ENCODE measurements at places on chromosomes 3 and 15. TPM values are rescaled to one million over a fixed set of nuclear protein-coding genes. Genes with fewer than 3 reads are reported as not detected.

- no peak for DNase-seq
Observed at GRCh38 chr15:100777821-100778220, 101.8 kb upstream of the ALDH1A3 start.

- no peak for DNase-seq
Observed at GRCh38 chr3:109224333-109224732, 87.8 kb downstream of the C3orf85 start.

DNA sequence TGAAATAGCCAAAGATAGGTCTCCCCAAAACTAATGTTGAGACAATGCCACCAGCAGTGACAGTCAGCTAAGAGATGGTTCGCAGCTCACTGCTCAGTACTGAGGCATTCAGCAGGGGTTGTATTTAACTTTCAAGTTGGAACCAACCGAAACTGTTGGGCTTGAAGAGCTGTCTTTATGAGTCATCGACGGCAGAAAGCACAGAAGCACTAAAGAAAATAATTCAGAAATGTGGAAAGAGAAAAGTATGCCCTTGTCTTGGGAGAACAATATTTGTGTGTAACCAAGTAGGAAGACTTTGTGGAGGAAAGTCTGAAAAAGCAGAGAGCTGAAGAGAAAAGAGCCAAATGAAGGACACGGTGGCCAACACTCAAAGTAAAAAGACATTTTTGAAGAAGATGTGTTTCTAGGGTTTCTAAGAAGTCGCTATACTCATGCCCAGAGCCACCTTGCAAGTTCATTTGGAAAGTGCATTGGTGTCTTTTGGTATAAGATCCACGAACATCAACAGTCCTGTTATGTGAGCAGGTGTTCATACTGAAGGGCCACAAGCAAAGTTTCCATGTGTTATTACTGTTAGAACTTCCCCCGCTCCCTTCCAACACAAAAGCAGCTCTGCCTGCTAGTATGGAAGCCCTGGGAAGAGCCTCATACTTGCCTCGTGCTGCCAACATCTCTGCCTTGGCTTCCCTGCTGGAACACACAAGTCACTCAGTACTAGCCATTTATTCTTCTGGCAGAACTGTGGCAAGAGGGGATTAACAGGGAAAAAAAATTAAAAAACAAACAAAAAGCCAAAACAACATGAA lies 4.1 kb upstream of the RARB start:
- no peak for DNase-seq

DNA sequence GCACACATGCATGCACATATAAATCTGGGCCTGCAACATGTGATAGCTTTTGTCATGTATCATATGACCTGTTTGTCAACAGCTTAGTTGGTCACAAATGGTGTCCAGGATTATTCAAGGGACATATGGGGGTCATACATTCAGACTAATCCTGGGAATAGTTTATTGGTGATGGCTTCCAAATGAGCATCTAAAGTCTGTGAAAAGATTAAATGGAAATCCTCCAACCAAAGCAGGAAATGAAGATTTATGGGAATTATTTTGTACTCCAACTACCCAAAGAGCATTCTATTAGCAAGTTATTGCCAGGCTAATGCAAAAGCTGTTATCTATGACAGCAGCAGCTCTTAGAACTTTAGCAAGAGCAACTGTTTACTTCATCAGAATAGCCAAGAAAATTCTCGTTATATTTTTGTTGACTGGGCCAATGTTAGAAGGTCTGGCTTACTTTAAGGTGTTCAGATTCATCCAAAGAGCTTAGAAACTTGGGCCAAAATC lies 7.1 kb downstream of the FSTL1 start:
- no peak for DNase-seq

DNA sequence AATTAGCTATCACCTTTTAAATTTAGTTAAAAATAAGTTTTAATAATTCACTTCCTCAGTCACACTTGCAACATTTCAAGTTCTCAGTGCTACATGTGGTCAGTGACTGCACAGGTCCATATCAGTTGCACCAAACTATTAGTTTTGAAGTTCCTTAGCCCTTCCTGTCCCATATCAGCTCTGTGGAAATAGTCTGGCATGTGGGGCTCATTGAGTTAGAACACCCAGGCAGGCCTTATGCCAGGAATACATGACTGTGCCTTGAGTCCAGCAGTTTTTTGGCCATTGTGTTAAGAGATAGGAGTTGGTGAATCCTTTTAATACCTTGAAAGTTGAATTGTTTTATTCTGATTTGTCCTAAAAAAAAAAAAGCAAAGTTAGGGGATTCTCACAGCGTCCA lies 153.7 kb upstream of the BFSP2 start:
- DNase-seq: no peak

DNA sequence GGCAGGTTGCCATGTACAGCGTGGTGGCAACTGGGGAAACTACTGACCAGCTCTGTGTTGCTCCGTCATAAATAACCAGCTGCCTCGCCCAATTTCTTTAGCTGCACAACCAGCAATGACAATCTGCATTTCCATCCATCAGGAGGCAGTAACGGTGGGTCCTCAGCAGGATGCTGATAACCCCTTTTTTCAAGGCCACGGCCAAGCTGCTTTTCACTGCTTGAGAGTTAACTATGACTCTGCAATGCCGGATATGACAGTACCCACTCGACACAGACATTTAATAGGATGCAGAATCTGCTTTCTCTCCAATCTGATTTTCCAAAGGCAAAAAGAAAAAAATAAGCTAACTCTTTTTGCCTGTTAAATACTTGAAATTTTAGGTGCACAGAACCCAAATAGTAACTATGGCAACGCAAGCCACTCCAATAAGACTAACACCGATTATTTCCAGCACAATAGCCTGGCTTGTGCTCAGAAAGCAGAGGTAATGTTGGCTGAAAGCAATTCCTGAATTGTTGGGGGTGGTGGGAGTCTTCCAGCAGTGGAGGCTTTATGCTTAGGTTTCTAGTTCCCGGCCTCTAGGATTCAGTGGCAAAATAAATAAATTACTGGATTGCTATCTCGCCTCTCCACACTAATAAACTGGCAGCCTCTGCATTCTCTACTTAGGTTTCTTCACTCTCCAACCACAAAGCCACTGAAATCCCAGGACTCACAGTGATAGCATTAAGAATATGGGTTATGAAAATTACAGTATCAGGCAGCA lies 31.2 kb upstream of the SRGAP3 start:
- no peak for DNase-seq

DNA sequence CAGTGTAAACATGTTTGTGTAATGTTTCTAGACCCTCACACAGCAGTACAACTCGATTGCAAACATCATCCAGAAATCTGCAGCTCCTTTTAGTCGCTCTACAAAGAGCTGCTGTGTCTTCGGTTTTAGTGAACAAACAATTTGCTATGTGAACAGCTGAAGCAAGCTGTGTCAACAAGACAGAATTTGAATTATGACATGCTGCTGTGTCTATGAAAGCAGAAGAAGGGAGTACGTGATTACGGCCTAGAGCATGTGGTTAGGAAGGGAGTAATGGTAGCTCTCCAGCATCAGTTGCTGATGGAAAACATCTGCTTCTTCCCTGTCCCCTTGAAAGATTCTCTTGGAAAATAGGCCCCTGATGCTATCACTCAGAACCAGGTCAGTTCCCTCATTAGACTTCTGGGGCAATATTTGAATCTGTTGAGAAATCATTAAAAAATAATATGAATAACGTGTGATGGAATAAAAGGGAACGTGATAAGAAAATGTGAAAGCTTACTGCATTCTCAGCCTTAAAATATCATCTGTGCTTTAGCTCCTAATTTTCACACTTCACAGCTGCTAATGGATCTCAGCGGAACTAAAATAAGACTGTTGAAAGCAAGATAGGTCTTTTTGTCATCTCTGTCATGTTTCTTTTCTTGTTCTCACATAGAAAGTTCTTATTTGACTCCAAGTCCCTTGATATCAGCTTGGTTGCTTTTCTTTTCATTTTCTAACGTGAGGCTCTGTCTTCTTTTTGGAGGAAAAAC lies 891.5 kb downstream of the ROBO2 start:
- no peak for DNase-seq

DNA sequence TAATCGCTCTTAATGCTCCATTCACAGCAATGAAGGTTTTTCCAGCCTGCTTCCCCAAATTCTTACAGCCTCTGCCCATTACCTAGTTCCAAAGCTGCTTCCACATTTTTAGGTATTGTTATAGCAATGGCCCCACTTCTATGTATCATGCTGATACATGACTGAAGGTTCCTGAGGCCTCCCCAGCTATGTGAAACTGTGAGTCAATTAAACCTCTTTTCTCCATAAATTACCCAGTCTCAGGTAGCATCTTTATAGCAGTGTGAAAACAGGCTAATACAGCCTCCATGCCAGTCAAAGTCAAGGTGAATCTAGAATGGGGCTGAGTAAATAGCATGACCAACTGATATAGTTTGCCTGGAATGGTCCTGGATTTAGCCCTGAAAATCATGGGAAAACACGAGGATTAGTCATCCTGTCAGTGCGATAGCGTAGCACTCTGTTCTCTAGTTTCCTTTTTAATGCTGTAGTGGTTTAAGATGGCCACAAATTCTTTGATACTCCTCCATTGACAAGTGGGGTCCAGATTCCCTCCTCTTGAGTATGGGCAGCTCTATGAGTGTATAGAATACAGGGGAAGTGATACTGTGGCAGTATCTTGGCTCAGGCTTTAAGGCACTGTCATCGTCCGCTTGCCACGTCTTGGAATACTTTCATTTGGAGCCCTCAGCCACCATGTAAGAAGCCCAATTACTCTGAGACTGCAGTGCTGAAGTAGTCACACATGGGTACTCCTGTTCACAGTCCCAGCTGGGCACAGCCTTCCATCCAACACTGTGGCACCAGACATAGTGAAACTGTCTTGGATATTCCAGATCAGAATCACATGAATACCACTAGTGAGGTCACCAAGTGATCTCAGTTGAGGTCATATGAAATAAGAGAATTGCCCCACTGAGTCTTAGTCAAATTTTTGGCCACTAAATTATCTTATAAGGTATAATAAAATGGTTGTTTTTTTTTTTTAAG lies 94.0 kb upstream of the PLCL2 start:
- no peak for DNase-seq

- DNase-seq: no peak
Observed at GRCh38 chr3:167375478-167375877, 4.6 kb downstream of the ZBBX start.

DNA sequence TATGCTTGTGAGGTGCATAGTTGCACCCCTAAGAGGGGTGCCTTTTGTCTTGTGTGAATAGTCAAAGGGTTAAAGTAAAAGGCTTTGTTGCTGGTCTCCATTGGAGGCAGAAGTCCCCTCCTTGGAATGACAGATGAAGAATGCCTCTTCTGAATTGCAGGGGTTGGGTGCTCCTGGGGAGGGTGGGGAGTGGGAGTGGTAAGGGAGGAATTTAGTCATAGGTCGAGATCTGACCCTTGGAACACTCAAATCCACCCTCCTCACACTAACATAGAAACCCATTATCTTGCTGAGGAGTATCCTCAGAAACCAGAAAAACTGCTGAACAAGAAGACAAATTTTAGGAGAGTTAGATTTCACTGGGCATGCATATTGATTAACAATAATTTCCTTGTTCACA lies 4.7 kb downstream of the CTXND1 start:
- no peak for DNase-seq

- no peak for DNase-seq
Observed at GRCh38 chr3:9111417-9111816, 138.0 kb downstream of the SRGAP3 start.

DNA sequence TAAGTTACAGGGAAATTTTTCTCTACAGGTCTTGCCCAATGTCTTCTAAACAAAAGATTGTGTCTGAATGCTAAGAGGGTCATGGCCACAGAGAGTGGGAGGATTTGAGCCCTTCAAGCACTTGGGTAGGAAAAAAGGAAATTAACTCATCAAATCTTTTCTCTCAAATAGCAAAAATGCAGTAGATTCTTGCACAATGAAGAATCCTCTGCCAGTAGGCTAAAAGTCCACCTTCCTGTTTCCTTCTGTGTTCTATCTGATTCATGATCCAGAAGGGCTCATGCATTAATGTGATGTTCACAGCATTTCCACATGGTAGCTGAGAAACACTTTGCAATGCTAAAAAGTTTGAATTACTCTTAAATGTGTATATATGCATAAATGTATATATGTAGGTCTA lies 177.1 kb downstream of the CD47 start:
- no peak for DNase-seq

DNA sequence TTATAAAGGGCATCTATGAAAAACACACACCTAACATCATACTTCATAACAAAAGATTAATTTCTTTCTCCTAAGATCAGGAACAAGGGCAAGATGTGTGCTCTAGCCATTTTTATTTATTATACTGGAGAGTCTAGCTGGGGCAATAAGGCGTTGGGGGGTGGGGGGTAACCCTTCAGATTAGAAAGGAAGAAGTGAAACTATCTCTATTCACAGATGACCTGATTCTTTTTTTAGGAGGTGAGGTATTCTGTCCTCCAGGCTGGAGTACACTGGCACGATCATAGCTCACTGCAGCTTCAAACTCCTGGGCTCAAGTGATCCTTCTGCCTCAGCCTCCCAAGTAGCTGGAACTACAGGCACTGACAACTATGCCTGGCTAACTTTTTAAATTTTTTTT lies 89.5 kb upstream of the MANF start:
- DNase-seq: no peak

DNA sequence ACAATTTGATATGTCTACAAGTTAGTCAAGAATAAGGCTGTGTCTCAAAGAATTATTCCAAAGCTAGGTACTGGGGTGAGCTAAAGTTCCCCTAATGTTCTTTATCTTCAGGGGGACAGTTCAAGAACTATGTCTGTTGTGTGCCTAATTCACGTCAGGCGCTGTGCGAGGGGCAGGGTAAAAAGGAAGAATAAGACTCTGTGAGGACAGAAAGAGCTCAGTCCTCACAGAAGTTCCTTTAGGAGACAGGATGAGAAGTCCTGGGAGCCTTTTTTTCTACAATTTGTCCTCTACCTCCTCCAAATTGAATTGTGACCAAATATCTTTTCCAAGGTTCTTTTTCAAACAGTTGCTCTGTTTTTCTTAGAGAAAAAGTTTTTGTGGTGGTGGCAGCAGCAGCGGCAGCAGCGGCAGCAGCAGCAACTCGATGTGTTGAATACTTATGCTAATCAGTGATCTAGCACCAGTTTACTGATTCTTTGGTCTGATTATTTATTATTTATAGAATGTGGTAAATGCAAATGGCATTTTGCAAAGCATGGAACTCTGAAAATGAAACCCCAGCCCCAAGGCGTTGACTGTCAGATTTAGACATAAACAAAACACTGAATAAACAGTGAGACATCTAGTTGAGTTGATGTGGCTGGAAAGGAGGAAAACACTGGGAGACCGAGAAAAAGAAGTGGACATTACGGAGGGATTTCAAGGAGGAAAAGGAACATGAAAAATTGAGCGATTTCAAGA lies 88.6 kb downstream of the GTPBP8 start:
- DNase-seq: no peak

- no peak for DNase-seq
Observed at GRCh38 chr3:13462125-13462629, 17.9 kb upstream of the HDAC11 start.

The VEPH1 gene
- not detected for total RNA-seq

The LINGO1 gene
- total RNA-seq: not detected

The FRMD4B gene
- 41.1 TPM for total RNA-seq

The MRPS25 gene
- 82.7 TPM for total RNA-seq

The CDCP1 gene
- 0.71 TPM for total RNA-seq

The RETNLB gene
- not detected for total RNA-seq

The PARL gene
- 98.1 TPM for total RNA-seq

All from CD8-positive, alpha-beta memory T cell (primary cell).